CD4-positive, alpha-beta memory T cell (primary cell): ENCODE measurements at places on chromosomes 16 and 17.
A peak's percentile ranks its signal among the peaks of the same experiment; 100 is the strongest.

DNA sequence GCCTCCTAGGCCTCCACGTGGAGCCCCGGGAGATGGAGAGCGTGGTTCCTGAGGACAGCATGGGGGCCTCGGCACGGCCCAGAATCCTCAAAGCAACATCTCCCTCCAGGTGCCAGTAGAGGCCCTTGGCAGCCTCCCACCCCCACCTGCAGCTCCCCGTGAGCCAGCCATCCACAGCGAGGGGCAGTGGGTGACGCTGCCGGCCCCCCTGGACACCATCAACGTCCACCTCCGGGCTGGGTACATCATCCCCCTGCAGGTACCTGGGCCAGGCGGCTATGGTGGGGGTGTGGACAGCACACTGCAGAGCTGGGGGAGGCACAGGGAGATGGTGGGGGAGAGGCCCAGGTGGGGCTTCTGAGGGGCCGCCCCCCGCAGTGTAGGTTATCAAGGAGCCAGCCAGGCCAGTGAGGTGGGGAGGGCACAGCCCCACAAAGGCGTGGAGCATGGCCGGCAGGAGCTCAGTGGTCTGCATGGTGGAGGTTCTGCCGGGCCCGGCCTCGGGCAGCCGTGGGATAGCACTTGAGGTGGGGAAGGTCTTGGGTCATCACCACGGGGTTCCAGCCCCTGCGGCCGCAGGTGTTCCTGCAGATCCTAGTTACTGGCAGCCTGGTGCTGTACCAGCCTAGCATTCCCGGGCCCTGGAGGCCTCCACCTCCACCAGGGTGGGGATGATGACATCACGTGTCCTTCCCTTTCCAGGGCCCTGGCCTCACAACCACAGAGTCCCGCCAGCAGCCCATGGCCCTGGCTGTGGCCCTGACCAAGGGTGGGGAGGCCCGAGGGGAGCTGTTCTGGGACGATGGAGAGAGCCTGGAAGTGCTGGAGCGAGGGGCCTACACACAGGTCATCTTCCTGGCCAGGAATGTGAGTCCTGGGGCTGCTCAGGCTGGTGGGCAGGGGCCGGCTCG lies 16.4 kb downstream of the GAA start:
- DNase-seq: no peak

- no peak for DNase-seq
Observed at GRCh38 chr16:48212033-48212432, 32.1 kb upstream of the LONP2 start.

GRCh38 chr16:66322174-66322573 lies 44.3 kb upstream of the CDH5 start:
- DNase-seq: no peak

GRCh38 chr17:1474402-1475189 lies 17.9 kb downstream of the MYO1C start:
- DNase-seq: no peak

GRCh38 chr16:63289834-63290460 lies 1253.7 kb upstream of the CDH8 start:
- DNase-seq: no peak

DNA sequence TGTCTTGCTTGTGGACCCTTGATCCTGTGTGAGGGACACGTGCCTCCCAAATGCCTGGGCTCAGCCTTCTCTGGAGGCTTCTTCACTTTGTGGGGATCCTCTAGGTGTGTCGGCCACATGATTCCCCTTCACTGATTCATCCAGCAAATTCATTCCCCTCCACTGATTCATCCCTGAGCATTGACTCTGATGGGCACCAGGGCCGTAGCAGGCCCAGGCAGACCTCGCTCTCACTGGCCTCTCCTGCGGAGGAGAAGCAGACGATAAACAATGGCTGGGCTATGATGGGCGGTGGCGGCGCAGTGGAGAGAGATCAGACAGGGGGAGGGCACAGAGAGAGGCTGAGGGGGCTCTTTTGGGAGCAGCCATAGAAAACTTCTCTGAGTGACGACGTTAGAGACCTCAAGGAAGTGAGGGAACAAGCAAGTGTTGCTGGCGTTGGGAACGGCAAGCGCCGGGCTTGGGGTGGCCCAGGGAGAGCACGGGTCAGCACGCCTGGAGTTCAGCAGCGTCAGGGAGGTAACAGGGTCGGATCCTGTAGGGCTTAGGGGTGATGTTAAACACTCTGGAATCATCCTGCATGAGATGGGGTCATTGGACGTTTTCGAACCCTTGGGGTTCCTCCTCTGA lies 17.5 kb upstream of the RPTOR start:
- no peak for DNase-seq

DNA sequence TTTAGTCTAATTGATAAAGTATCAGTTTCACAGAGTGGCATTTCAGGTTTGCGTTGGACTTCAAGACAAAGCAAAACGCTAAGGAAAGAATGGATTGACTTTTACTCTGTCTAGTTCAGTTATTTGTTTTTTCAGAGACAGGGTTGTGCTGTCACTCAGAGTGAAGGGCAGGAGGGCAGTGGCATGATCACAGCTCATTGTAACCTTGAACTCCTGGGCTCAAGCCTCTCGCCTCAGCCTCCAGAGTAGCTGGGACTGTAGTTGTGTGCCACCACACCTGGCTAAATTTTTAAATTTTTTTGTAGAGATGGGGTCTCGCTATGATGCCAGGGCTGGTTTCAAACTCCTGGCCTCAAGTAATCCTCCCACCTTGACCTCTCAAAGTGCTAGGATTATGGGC lies 86.4 kb downstream of the CACNG1 start:
- DNase-seq: no peak

DNA sequence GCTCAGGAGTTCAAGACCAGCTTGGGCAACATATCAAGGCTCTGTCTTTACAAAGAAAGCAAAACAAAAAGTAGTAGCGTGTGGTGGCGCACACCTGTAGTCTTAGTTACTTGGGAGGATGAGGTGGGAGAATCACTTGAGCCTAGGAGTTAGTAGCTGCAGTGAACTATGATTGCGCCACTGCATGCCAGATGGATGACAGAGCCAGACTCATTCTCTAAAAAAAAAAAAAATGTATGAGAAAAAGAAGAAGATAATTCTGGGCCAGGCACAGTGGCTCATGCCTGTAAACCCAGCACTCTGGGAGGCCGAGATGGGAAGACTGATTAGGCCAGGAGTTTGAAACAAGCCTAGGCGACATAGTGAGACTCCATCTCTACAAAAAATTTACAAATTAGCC lies 28.5 kb downstream of the STAT5B start:
- DNase-seq: no peak

GRCh38 chr16:86479419-86479818 lies 30.9 kb upstream of the FOXF1 start:
- DNase-seq: no peak

GRCh38 chr16:23670137-23670776 lies 8.4 kb upstream of the PLK1 start:
- DNase-seq: no peak

DNA sequence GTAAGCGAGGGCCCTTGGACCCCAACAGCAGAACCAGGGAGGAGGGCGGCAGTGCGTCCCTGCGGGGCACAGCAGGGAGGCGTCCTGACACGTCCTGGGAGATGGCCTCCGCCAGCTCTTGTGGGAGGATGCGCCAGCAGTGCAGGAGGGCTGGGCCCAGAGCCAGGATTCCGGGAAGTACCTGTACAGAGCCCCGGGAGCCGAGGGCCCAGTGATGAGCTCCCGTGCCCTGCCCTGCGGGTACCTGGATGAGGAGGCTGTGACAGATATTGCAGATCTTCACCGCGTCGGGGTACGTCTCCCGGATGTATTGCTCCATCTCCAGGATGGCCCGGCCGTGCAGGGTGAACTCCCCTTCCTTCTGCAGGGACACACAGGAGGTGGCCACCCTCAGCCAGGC lies 23.1 kb downstream of the KDM8 start:
- DNase-seq: no peak

DNA sequence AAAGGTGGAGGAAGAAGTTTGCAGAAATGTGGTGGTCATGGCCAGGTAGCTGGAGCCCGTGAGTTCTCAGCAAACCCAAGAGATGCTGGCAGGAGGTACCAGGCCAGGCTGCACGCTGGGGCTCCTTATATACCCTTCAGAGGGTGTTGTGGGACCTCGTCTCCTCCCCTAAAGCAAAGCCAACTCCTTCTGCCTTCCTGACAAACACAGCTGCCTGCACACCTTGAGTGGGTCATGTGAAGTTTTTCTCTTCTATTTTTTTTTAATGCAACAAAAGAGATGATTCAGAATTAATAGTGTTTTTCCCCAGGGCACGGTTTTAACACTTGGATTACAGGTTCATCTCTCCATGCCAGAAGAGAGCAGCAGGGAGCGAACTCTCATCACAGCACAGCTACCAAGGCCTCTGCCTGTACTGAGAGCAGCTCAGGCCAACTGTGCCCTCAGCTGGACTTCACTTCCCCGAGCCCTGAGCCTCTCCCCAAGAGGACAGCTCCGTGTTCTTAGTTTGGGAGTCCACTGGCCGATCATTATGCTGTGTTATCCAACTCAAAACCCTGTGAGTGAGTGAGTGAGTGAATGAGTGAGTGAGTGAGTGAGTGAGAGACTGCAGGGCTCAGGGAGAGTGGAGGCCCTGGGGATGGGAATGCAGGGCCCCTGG lies at the start of gene KRT15:
KRT15 (minus strand) TSS at position 102 of the 661 bp plus-strand sequence; CDS start at position 39, 63 bp downstream.
- no peak for DNase-seq

DNA sequence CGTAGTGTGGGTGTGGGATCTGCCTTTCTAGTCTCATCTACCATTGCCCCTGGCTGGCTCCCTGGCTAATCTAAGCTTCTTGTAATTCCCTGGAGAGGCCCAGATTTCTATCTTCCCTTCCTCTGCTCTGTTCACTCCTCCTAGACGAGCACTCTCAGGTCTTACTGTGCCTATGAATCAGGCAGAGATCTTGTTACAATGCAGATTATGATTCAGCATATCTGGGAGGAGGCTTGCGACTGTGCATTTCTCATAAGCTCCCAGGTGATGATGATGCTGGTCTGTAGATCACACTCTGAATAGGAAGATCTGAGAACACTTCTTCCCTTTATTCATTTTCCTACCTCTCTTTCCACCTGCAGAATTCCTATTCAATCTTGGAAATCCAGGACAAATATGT lies 200.1 kb downstream of the CBLN1 start:
- DNase-seq: no peak

DNA sequence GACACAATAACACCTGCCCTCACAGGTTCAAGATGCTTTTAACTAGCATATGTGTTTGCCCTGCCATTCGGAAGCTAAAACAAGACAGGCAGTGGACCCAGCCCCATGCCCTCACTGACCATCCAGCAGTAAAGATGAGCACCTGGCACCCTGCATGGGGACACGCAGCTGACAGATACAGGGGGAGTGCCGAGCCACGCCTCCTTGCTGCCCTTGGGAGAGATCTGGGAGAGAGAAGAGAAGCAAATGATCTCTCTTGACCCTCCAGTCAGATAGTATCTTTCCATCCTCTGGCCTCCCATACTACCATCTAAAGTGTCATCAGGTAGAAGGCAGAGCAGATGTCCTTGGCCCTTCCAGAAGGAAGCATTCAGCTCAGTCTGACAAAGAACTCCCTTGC lies 40.6 kb upstream of the MYOCD start:
- no peak for DNase-seq

GRCh38 chr17:48002266-48002915 lies 31.5 kb downstream of the CDK5RAP3 start:
- DNase-seq: no peak

DNA sequence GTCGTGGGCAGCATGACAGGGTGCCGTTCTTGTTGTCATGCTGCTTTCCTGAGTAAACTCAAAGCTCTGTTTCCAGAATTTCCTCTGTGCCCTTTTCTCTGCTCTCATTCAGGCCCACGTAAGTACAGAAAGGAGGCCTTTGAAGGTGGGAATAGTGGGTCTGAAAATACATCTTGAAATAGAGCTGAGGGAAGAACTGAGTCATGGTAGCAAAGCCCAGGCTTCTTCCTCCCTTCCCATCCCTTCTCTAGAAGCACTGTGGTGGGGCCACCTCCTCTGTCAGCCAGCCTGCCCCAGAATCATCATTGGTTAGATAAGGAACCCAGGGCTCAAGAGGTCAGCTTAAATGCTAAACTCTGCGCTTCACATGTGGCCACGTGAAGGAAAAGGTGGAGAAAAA lies 9.4 kb downstream of the CTRL start:
- no peak for DNase-seq

DNA sequence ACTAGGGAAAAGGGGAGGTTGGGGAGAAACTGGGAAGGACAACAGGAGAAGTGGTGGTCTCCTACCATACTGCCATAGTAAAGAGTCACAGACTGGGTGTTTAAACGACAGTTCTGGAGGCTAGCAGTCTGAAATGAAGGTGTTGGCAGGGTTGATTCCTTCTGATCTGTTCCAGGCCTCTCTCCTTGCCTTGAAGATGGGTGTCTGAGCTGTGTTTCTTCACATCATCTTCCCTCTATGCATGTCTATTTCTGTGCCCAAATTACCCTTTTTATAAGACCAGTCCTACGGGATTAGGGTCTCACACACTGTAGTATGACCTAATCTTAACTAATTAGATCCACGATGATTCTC lies 79.8 kb upstream of the TMEM97 start:
- DNase-seq: no peak

DNA sequence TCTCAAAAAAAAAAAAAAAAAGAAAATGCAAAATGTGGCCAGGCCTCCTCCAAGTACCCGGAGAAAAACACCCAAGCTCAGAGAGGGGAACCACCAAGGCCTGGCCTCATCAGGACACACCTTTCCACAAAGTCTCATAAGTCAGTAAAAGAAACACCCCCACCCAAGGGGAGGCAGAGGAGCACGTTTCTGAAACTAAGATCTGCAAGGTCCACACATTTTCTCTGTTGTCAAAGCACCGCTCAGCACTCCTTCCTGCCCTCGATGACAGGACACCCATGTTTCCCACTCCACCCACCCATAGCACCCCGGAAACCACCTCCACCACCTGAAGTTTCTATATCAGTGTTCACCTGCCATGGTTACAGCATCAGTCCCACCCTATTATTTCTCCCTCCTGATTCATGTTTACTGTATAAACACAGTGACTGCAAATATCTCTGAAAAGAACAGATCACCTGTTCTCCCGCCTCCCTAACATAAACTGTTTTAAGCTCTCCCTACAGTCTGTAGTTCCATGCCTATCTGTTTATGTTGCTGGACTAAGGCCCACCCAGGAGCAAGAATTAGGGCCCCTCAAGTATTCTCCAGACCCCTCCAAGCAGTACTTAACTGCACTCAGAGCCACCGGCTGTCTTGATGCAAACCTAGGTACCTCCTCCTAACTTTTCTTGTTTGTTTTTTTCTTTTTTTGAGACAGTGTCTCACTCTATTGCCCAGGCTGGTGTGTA lies 2.0 kb downstream of the CORO7 start:
- DNase-seq: peak; percentile 94
